ENCODE measurements at places on chromosomes 5 and 9. TPM values are rescaled to one million over a fixed set of nuclear protein-coding genes. Genes with fewer than 3 reads are reported as not detected.

GRCh38 chr5:181223058-181223728 lies at the start of gene TRIM41:
TRIM41 (plus strand) TSS chr5:181223281; CDS start chr5:181224000, 719 bp downstream.
- DNase-seq = peak; percentile 96

- DNase-seq = no peak
These were observed 22.1 kb upstream of the NDST1 start for GRCh38 chr5:150485693-150486401.

DNA sequence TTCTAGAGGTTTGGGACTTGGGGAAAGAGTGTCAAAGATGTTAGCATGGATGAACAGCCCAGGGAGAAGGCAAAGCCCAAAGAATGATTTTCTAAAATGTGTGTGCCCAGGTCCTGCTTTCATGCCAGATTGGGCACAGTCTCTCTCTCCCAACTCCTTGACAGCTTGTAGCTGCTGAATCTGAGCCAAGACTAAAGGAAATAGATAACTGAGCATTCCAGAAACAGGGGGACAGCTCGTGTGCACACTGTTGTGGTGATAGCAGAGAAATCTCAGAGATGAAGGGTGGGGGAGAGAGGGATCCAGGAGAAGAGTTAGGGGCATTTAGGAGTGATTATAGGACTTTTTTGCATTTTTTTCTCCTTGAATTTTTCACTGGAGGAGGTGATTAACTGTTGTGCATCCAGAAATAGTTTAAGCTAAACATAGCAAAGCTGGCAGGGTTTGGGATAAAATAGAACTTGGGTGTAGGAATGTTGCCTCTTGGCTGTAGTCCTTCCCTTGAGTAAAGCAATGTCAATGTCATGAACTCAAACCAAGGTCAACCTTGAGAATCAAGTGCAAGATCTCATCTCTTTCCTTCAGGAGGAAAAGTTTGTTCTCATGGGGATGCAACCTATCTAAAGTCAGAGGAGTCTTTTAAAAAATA lies 245.9 kb downstream of the SH3GL2 start:
- no peak for DNase-seq

DNA sequence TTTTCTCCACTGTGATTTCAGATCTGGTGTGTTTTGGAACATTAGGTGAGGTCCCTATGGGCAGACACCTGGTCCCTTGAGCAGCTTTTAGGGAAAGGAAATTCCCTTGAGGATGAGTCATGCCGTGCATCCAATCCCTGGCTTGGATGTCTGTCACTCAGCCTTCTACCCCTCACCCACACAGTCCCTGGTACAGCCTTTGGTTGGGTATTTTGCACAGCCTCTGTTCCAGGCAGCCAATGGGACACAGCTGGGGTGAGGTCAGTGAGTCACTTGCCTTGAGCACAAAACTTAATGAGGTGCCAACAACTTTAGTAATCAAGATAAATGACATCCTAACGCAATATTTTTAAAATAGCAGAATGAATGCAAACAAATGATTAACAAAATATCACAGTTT lies 22.7 kb upstream of the SVEP1 start:
- no peak for DNase-seq

DNA sequence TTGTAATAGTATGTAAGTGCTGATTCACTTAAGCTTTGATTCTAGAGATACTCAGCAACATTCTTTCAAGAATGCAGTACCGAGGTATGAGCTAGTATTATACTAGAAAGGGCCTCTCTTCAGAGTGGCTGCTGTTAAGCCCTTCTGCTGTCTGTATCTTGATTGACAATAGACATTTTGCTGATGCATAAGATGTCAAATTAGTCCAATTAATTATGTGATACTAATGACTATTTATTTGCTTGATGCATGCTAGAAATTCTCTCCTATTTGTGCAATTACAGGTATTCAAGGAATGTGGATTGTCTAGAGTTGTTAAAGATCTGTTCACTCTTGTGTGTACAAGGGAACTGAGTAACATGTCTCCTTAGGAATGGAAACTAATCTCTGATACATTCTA lies 92.3 kb upstream of the PTGER4 start:
- DNase-seq = no peak

DNA sequence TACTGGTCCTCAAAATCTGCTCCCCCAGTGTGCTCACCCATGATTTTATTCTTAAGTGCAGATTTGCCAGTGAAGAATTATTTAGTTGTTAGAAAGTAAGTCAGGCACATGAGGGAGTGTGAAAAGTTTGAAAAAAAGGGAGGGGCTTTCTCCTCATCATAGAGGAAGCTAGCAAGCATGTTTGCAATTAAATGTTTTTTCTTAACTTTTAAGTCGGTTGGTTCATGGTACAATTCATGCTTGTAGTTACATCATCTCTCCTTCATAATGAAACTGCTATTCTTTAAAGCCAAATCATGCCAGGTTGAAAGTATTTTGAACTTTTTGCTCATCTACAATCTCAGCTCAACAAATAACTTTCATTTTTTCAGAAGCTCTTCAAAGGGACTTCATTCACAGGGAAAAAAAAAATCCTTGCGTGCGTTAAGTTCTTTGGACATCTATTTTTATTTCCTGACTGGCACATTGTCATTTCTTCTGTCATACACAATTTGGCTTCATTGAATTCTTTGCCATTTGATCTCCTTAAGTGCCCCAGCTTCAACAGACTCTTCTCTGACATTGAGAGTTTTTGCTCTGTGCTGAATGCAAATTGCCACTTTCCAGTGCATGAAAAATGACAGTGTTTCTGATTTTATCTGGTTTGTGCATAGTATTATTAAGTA lies 456.9 kb downstream of the TMEM232 start:
- no peak for DNase-seq

GRCh38 chr9:95143591-95144561 lies 173.6 kb downstream of the FANCC start:
- DNase-seq = no peak

- no peak for DNase-seq
These were observed 184.4 kb downstream of the HSD17B3 start for GRCh38 chr9:96117398-96118080.

DNA sequence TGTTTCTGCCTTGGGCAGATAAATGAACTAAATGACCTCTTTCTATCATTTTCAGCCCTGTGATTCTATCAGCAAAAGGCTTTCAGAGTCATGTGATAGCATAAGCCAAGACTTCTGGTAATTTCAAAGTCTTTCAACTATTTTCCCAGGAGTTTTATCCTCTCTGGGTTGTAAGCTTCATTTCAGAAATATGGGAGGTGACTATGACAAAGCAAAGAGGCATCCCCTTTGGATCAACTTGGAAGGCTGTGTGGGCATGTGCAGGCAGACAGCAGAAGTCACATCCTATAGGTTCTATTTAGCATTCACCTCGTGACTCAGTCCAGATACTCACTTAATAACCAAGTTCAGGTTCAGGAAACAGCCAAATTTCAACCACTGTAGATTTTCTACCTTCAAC lies 149.0 kb upstream of the FST start:
- no peak for DNase-seq

DNA sequence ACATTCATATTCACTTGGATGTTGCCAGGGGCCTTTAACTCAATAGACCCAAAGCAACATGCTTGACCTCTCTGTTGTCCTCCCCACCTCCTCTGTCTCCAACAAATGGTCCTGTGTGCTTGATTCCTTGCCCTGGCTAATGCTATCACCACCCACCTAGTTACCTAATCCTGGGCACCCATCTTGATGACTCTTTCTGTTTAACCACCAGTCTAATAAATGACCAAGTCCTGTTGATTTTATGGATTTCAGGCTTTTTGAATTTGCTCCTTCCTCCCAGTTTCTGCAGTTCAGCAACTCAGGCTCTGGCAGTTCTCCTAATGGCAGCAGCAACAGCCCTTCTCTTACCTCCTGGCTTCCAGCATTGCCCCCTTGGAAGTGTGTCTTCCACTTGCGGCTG lies 246.3 kb upstream of the KLF4 start:
- DNase-seq = no peak

DNA sequence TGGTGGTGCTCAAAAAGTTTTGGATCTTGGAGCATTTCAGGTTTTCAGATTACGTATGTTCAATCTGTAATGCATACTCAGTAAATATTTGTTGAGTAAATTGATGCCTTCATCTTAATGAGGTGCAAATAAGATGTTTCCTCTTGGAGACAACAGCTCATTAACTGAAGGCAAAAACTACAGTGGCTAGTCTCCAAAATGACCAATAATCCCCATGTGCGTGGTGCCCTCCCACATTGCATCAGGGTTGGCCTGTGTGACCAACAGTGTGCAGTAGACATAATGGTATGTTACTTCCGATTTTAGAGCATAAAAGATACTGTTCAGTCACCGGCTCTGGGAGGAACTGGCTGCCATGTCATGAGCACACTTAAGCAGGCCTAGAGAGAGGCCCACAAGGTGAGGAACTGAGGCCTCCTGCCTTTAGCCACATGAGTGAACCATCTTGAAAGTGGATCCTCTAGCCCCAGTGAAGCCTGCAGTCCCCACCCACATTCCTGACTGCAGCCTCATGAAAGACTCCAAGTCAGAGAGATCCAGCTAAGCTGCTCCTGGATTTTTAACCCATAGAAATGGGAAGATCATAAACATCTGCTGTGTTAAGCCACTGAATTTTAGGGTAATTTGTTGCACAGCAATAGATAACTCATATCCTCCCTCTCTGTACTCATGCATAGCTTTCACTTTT lies 55.7 kb downstream of the LIFR start:
- DNase-seq = no peak

- no peak for DNase-seq
These were observed 18.2 kb upstream of the IL7R start for GRCh38 chr5:35838370-35839042.

- no peak for DNase-seq
These were observed 3.8 kb downstream of the RANBP17 start for GRCh38 chr5:170865622-170866021.

- peak; percentile 50 for DNase-seq
These were observed 18.9 kb downstream of the TRIP13 start for GRCh38 chr5:911601-912000.

DNA sequence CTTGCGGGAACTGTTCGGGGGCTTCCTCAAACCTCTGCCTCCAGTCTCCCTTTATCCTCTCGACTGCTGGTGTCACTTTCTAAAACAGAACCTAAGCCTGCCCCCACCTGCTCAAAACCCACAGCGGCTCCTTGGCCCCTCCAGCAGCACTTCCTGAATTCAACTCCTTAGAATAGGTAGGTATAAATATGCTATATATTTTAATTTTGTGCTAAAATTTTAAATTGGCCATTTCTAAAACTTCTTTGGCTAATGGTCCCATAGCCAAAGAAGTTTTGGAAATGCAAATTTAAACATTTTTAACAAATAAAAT lies 71.8 kb upstream of the TBC1D2 start:
- DNase-seq = no peak

GRCh38 chr5:172766287-172767108 lies 4.5 kb downstream of the DUSP1 start:
- DNase-seq = no peak

DNA sequence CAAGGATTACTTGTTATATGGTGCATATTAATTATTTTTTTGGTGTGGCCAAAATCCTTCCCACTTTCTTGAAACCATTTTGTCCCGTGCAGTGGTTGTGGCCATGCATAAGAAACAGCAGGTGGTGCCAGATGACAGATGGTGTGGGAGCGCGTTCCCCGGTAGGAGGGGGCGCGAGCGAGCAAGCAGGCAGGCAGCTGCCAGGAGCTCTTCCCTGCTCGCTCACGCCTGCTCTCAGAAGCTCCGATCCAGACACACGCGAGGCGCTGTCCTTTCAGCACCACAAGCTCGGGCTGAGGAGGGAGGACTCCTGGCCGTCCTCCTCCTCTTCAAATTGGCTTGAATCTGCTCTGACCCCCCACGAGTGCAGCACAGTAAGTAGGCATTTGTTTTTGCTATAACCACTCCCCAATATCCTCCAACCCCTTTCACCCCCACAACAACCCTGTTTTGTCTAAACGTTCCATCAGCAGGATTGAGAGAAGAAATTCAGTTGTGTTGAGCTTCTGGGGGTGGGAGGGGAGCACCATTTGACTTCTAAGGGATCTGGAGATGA lies at the start of gene NSG2:
TSS of gene NSG2 (plus strand) at position 237 of the 556 bp plus-strand sequence. CDS start 1,050 bp downstream, outside the sequence.
- no peak for DNase-seq

- no peak for DNase-seq
These were observed 33.8 kb upstream of the ANXA2R start for GRCh38 chr5:43073597-43074546.

DNA sequence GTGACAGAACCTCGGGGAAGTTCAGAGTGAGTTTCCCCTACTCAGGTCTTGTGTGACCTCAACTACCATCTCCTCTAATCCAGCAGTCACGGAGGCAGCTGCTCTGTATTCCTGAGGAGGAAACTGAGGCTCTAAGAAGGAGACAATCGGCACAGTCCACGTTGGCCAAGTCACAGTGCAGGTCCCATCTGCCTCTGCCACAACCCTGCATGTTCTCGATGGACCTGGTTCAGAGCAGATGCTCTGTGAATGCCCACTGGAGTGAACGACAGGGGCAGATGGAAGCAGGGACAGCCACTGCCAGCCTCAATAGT lies 722 bp upstream of the ERGIC1 start:
- DNase-seq = no peak

DNA sequence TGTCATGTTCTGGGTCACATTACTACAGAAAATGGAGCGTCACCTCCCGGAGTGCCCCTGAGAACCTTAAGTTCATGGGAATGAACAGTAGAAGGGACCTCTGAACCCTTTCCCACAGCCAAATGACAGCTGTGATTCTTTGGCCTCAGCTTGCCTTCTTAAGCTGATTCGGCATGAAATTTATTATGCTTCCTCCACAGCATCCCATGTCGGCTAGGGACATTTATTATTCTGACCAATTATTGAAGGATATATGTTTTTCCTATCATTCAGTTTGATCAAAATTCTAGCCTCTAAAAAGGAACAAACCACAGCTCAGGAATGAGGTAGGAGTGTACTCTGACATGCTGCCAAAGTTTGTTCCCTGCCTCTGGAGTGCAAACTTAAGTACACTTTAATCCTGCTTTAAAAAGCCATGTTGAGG lies 440.6 kb downstream of the CETN3 start:
- no peak for DNase-seq

The FBP2 gene
- total RNA-seq = not detected

The TMEM232 gene
- total RNA-seq = 0.25 TPM

The CDC20B gene
- total RNA-seq = not detected

The FCN2 gene
- not detected for total RNA-seq

The PCDHGA5 gene
- total RNA-seq = not detected

The OR1Q1 gene
- total RNA-seq = not detected

The CORO2A gene
- total RNA-seq = 6.8 TPM

The EIF4E1B gene
- not detected for total RNA-seq

The OSTF1 gene
- total RNA-seq = 69.0 TPM

The UAP1L1 gene
- 7.5 TPM for total RNA-seq

The AKNA gene
- 174 TPM for total RNA-seq

The IFNA5 gene
- not detected for total RNA-seq

The PAX5 gene
- 0.61 TPM for total RNA-seq

The LCN15 gene
- not detected for total RNA-seq

Measured in activated naive CD4-positive, alpha-beta T cell treated with anti-CD3 and anti-CD28 coated beads, Interleukin-2, amount 50 U/mL, for 72 hours (primary cell).